GM04504 (cell line): ENCODE measurements at places on chromosomes 6 and 20.

DNA sequence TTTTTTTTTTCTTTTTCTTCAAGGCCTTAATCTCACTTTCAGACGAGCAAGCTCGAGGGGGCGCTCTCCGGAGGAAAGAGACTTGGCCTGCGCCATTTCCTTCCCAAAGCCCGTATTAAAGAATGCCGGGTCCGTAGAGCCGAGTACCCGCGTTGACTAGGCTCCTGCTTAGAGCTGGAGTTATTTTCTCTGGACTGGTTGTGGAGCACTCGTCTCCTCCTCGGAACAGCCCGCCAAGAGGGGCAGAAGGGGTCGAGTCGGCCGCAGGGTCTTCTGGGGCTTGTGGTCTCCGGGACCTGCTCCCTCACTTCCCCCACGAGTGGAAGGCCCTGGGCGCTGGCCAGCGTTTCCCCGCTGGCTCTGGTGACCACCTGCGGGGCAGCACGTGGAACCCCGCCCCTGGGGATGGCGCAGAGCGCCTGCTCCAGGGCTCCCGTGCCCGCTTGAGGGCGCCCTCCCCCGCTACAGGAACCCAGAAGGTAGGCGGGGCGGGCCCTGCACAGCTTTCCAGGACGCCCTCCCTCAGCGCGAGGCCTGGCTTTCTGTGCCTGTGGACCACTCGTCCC is 2.7 kb upstream of the MEI4 start:
- no peak for DNase-seq

DNA sequence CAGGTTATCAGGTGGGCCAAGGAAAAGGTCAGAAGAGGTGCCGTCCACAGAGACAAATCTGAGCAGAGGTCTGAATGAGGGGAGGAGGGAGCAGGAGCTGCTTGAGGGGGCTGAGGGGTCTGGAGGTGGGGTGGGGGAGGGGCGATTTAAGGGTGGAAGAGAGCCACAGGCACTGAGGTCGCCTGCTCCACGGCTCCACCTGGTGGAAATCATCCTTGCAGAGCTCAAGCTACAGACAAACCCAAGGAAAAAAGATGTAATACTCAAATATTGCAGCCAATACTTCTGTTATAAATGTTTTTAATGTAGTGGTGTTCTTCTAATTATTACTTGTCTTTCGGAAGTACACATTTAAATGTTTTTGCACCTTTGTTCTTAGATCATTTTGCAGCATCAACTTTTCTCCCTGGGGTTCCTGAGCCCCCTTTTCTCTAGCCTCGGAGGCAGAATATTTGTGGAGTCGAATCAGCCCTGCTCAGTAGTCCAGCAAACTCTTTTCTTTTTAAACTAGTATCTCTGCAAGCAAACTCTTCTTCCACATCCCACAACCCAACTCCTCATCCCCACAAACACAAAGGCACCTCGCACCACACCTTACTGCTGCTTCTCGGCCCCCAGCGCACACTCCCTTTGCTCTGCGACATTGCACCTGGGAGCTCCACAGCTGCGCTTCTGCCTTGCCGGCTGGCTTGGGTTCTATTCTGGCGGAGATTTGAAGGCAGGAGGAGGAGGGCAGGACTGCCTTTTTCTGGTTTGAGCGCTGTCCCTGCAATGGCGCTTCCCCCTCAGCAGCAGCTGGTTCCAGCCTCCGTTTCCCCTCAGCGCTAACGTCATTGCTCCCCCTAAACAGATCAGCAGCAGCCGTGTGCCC is 51.0 kb upstream of the TFAP2A start:
- DNase-seq: no peak

DNA sequence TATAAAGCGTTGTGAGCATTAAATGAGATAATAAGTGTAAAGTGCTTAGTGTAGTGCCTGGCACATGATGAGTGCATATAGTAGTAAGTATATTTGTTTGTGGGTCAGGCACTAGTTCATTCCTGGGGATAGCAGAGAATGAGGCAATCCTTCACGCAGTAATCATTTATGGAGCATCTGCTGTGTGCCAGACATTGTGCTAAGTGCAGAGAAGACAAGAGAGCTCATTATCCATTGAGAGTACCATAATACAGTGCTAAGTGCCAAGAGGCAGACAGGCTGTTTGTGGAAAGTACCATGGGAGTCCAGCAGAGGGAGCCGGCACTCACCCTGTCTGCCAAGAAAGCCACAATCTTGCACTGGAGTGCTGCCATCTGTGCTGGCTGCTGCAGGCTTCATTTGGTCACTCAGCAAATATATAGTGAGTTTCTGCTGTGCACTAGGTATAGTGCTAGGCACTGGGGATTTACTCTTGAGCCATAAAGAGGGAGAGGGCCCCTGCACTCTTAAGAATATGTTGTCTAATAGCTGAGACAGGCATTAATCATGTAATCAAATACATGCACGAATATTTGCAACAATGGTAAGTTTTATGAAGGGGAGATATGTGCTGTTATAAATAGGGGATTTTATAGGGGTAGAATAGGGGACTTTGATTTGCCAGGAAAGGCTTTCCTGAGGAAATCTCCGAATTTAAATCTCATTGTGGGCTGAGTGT is 12.9 kb upstream of the MROH8 start:
- DNase-seq: peak; percentile 84

DNA sequence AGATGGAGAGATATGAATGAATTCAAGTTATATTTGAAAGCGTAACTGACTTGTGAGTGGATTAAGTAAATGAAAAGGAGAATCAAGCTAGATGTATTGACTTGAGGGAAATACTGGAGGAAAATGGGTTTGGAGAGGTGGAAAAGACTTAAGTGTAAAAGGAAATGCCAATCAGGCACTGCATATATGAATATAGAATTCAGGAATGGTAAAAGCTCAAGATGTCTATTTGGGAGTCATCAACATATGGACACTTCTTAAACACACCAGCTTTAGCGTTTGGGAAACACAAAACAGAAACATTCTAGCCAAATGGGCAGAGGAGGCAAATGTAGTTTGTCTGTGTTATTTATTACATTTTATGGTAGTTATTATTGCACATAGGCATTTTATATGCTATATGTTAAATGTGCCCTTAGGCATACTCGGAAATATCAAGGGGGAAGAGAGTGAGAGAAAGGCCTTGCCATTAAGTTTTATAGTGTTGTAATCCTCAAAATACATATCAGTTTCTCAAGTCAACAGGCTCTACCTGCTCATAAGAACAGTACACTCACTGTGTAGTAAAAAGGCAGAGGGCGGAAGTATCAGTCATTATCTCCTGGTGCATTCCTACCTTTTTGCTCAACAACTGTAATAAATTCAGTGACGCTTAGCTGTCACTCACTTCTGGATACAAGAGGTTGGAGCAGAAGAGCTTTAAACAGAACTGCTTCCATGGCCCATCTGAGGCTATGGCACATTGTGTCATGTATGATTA is 33.7 kb upstream of the ME1 start:
- DNase-seq: no peak

DNA sequence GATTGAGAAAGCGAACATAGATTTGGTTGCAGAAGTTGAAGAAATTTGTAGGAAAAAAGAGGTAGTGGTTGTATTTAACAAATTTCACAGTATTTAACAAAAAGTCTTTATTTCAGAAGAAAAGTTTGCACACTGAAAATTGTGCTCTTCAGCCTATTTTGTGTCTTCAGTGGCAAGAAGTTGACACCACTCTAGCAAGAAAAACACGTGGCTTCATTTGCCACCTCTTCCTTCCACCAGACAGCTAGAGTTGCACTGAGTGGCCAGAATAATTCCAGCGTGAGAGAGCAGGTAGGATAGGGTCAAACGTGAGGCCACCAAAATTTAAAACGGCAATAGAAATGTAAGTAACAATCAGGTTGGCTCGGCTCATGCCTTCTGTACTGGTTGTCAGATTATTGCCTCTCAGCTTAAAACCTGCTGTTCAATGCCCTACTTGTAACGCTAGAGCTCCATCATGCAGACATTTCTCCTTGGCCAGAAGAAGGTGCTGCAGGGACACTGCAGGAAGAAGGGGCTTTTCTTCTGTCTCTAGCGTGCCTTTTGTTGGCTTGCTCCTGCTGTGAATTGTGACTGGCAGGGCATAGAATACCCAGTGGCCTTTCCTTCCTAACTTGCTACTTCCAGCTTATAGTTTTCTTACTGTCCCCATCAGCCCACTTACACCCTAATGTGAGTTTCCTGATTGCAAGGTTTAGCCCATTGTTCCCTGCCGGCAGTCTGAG is 12.1 kb downstream of the TRAPPC3L start:
- no peak for DNase-seq

GRCh38 chr20:51467956-51468626 is 74.4 kb downstream of the NFATC2 start:
- no peak for DNase-seq

- DNase-seq: no peak
Measured at GRCh38 chr6:97438011-97438671, 155.1 kb upstream of the MMS22L start.

- DNase-seq: no peak
Measured at GRCh38 chr20:32165836-32166545, 41.6 kb downstream of the PLAGL2 start.

GRCh38 chr6:6543181-6543879 is 45.2 kb upstream of the LY86 start:
- DNase-seq: no peak

DNA sequence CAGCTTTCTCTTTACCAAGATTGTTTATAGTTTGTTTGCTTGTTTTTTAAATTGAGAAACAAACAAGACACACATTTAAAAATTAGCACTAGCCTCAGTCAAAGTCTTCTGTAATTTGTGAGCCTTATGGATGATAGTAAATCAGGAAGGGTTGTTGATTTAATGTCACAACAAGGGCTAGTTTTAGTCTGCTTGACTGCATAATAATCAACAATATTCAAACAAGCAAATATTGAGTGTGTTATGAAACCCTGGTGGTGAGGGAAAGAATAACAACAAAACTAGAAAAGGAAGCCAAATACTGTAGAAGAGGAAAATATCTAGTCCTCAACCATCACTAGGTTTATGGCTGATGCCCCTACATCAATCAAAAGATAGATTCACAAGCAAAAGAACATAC is 228.6 kb downstream of the TBC1D7 start:
- no peak for DNase-seq

DNA sequence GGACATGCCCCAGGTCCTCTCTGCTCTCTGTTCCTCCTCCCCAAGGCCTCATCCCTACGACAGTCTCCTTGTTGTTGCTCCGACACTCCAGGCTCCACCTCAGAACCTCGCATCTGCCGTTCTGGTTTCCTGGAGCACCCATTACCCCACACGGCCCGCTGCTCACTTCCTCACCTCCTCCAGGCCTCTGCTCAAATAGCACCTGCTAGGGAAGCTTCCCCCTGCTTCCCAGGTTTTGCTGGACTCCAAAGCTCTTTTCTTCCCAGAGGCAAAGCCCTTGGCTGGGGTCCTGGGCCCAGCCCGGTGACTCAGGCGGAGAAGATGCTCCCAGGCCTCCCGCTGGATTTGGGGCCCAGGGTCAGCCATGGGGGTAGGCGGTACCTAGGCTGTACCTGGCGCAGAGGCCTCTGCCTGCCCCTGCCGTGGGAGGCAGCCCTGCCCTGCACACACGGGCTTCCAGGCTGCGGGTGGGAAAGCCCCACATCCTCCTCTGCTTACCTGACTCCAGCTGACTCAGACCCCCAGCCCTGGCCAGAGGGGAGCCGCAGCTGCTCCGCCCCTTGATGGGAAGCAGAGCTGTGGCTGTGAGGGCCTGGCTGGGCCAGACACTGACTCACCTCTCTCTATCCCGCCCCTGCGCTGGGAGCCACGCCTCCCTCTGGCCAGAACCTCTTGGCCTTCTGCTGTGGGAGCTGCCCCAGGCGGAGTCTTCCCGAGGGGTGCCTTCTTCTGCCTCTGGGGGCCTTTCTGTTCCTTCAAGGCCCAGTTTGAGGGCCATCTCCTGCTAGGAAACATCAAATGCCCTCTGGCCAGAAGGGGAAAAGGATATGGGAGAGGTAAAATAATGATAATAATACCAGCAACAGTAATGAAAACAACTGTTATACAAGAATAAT is 130.5 kb downstream of the CEBPB start:
- peak; percentile 83 for DNase-seq
